Urothelium cell line (cell line): ENCODE measurements at places on chromosomes 5 and 9.

GRCh38 chr5:58255386-58255785 lies 204.5 kb downstream of the PLK2 start:
- DNase-seq, result no peak

DNA sequence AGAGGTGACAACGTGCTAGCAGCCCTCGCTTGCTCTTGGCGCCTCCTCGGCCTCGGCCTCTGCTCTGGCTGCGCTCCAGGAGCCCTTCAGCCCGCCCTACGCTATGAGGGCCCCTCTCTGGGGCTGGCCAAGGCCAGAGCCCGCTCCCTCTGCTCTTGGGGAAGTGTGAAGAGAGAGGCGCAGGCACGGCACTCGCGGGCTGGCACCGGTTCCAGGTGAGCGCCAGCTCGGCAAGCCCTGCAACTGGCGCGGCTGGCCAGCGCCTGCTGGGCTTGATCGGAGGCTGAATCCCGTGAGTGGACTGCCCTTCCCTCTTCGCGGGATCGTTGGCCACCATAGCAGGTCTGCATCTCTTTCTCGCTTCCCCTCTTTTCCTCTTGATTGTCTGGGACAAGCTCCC lies 298.0 kb upstream of the PTPRD start:
- DNase-seq, result no peak

DNA sequence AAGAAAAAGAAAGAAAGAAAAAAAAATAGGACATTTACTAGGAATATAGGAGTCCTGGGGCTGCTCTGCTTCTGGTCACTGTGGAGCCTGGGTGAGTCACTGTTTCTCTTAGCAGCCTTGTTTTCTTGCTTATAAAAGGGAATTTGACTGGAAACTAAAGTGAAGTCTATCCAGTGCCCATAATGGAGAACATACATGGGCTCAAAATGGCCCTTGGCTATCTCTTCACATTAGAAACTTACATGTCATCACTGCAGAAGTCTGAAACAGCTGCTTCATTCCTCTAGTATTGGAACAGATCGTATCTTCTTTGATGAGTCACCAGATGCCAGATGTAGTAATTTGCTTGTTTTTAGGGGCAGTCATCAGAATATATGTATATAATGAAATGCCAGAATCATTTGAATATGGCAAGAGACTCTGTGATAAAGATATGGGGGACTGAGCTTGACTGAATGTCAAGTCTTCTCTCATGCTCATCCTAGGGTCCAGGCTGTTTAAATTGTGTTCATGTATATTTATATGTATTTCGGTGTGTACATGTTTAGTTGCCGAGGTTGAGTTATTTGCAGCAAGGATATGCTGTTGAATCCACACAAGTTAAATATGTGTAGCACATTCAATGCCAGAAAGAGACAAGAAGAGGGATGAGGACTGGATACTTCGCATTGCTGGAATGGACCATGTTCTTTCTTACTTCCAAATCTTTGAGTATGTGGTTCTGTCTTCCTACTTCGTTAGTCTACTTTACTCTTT lies 56.7 kb downstream of the SGCD start:
- no peak for DNase-seq

DNA sequence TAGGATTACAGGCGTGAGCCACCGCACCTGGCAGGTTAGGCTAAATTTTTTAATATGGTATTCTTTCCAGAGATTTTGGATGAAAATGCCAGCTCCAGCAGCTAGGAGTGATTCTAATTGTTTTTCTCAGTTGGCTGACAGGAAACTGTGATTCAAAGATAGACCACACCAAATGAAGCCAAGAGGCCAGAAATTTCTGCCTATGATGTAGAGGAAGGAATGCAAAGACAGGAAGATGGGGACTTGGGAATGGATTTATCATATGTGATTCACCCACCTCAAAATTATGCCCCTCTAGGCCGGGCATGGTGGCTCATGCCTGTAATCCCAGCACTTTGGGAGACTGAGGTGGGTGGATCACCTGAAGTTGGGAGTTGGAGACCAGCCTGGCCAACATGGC lies 53.3 kb downstream of the UGCG start:
- no peak for DNase-seq

DNA sequence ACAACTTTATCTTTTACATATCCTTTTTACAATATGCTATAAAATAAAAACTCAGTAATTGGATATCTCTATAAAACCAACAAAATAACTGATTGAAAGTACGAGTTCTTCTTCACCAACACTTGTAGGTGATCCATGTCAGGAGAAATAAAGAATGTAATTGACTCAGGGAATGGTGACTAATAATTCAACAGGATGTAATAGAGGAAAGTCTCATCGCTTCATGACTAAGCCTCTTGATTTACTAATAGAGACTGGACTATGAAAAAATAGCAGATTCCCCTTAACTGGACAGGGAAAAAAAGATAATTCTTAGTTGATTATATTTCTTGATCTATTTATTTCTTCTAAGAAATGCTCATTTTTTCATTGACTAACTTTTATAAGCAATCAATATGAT lies 507.7 kb upstream of the PTGER4 start:
- peak; percentile 31 for DNase-seq

DNA sequence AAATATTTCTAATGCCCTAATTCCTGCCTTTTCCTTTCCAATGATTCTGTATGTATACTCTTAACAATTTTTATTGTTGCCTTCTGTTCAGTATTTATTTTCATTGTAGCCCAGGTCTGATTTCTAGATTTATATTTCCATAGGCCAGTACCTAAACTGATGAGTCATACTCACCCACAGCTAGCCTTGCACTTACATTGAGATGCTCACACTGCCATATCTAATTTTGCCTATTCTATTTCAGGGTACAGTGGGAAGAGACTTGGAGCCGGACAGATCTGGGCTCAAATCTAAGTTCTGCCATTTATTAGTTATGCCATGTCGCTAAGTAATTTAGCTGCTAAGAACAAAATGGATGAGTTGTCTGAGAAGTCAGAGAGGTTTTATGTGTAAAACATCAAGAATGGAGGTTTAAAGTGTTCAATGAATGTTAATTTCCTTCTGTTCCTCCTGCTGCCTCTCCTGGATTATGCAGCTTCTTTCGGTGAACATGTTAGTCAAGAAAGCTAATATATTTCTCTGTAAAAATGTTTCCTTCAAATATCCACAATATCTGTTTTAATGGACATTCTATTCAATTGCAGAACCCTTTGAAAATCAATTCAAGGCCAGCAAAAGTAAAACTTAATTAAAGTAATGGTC lies 62.3 kb upstream of the CDK5RAP2 start:
- no peak for DNase-seq

- DNase-seq, result no peak
These were observed 5.2 kb upstream of the ITGA2 start for GRCh38 chr5:52983731-52984636.

DNA sequence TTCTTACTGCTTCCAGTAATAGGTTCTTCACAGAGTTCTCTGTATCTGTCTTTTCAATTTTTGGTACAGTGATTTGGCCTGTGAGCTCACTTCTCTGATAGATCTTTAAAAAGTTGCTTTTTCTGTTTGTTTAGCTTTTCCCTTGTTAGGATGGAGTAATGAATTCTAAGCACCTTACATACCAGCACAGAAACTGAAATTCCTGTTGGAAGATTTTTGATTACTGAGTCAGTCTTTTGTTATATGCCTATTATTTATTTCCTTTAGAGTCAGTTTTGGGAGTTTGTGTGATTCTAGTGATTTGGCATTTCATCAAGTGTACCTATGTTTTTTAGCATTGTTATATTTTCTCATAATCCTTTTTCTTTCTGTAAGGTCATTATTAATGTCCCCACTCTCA lies 37.6 kb upstream of the IPPK start:
- DNase-seq, result no peak

GRCh38 chr9:126536131-126536530 lies 77.6 kb upstream of the LMX1B start:
- no peak for DNase-seq

DNA sequence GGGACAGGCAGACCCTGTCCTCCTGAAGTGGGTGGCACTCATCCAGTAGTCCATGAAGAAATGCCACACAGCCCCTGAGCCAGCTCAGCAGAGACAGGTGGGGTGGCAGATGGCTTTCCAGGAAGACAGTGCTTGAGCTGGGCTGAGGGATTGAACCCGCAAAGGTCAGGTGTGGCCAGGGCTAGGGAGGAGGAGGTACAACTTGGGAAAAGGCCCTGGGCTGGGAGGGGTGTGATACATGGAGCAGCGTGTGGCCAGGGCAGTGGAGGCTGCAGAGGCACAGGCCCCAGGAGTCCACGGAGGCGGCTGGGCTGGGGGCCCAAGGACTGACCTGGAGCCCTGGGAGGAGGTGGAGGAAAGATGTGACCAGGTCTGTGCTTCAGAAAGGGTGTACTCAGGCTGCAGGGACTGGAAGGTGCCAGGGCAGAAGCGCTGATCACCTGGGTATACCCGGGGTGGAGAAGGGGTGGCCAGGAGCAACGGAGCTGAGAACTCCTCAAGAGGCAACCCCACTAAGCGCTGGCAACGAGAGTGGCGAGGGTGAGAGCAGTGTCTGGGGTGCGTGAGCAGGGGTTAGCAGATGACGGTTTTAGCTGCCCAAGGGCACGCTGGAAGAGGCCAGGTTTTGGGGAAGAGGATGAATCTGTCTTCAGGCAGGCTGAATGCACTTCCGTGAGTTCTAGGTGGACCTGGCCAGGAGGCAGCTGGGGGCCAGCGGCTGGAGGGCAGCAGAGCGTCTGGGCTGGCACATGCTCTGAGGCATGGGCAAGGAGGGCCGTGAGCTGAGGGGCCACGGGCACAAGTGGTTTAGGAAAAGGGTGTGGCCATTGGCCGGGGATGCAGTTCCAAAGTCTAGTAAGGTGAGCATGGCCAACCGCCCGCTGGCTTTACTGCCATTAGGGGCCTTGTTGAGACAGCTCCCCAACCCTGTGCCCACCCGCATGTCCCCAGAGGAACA lies 3.9 kb upstream of the RABL6 start:
- no peak for DNase-seq

DNA sequence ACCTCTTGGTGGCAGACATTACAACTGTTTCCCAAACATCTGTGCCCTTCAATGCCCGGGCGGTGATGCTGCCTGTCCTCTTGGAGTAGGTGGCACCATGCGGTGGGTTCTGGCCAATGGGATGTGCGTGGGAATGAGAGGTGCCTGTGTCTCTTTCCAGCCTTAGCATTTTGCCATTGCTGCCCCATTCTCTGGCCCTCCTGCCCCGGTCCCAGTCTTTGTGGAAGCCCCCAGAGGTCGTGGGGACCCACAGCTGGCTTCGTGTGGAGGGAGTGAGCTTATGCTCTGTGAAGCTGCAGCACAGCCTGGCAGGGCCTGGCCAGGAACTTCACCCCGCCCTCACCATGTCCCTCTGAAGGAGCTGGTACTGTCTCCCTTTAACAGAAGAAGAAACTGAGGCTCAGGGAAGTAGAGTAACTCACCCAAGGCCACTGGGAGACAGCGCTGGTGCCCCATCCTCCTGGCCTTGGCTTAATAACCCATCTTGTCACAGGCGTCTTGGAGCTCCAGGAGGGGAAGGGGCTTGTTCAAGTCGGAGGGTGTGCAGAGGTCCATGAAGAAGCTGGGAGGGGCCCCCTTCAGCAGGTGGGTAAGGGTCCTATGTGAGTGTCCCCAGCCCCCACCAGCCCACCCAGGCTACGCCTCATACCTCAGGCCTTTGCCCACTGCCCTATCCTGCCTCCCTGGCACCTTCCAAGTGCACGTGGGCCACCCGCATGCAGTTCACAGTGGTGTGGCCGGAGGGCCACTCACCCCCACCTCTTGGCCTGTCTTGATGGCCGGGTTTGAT lies 173.6 kb downstream of the GAPVD1 start:
- no peak for DNase-seq

GRCh38 chr5:87539839-87540238 lies 127.1 kb upstream of the CCNH start:
- no peak for DNase-seq

GRCh38 chr9:26604076-26604662 lies 288.4 kb downstream of the CAAP1 start:
- DNase-seq, result no peak

DNA sequence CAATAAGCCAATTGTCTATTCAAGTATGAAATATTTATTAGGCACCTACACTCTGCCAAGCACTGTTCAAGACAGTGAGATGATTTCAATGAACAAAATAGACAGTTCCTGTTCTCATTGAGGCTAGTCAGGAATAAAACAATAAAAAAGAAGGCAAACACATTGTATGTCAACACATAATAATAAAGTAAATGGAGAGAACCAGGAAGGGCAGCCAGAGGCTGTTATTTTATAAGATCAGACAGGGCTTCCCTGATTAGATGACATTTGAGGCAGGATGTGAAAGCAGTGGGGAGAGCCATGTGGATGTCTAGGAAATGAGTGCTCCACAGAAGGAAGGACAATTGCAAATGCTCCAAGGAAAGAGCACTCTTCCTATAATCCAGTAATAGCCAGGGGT lies 2371.1 kb downstream of the MAT2B start:
- no peak for DNase-seq

DNA sequence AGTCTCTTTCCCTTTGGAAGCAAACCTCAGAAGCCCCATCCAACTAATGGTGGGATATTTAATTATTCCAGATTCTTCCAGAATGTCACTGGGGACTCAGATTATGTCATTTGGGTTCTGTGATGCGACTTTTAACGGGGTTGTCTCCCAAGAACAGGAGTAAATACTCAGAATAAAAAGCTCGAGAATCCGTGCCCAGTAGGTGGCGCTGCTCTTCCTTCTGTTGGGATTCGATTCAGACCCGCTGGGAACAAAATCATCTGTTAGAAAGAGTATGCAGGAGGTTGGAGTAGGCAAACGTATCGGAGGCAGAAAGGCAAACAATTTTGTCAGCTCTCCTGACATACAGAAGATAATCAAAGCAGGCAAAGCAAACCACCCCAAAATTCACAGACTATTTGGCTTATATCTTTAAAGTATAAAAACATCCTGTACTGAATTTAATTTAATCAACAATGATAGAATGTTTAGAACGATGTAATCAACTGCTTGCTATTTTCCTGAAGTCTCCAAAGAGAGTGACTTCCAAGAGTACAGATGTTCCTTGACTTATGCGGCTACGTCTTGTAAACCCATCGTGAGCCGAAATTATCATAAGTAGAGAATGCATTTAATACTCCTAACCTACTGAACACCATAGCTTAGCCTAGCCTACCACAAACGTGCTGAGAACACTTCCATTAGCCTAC lies 169.8 kb upstream of the RAI14 start:
- DNase-seq, result peak; percentile 82

- DNase-seq, result peak; percentile 87
These were observed 271.9 kb upstream of the ADAMTS16 start for GRCh38 chr5:4868140-4868735.

- peak; percentile 86 for DNase-seq
These were observed 92.0 kb upstream of the DNAH5 start for GRCh38 chr5:14036514-14036913.

GRCh38 chr5:91283899-91284298 lies 99.2 kb downstream of the ARRDC3 start:
- DNase-seq, result no peak

DNA sequence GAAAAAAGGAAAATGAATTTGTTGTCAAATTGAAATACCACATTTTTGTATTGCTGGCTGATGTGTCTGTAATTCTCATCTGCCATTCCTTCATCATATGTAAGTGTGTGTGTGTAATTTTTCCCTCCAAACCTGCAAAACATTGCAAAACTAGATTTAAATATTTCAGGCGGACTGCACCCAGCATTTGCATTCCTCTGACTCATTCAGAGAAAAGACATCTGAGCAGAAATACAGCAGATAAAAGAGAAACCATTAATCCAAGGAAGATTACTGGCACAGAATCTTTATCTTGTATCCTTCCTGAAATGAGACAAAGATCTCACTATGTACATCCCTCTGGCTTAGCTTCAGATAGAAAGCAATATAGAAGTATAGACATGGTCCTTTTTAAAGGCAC lies 275.3 kb downstream of the TMEM38B start:
- DNase-seq, result no peak
